ENCODE measurements at places on chromosomes 7 and 10.
A peak's percentile ranks its signal among the peaks of the same experiment; 100 is the strongest.

DNA sequence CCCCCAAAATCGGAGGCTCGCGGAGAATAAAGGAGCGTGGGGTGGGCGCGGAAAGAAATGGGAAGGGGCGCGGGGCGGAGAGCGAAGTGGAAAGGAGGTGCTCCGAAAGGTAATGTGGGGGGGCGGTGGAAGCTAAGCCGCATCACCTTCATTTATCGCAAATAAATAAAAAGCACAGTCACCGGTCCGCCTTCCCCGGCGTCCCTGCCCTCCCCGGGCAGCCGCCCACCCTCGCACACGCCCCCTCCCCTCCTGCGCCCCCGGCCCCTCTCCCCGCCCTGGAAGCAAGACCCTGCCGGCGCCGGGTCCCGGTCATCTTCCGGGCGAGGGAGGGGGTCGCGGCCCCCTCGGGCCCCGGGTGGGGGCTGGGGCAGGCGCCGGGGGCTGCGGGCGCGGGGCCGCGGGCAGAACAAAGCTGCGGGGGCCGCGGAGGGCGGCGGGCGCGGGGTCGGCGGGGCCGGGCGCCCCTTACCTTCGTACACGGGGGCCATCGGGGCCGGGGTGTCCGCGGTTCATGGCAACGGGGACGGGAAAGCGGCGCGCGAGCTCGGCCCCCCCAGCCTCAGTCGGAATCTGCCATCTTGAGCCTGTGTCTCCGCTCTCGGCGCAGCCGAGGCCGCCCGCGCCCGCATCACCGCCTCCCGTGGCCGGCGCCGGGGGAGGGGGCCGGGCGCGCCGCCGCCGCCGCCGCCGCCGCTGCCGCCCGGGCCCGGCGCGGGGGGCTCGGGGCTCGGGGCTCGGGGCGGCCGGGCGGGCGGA lies 486 bp downstream of the HIPK2 start:
- no peak for DNase-seq

DNA sequence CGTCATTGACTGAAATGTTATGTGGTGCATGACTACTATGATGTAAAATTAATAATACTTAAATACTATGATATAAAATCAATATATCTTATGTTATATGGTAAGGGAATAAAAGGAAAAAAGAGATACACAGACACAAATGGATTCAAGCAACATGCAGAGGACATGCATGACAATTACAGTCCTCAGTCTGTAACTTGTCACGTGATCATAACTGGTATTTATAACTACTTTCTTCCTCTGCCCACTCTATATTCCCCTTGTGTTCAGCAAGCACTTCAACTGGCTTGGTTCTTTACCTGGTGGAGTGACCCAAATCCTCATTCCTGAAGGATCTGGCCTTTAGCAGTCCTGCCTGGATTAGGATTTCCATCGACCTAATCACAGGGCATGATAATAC lies 104.4 kb upstream of the FAM180A start:
- DNase-seq = no peak

DNA sequence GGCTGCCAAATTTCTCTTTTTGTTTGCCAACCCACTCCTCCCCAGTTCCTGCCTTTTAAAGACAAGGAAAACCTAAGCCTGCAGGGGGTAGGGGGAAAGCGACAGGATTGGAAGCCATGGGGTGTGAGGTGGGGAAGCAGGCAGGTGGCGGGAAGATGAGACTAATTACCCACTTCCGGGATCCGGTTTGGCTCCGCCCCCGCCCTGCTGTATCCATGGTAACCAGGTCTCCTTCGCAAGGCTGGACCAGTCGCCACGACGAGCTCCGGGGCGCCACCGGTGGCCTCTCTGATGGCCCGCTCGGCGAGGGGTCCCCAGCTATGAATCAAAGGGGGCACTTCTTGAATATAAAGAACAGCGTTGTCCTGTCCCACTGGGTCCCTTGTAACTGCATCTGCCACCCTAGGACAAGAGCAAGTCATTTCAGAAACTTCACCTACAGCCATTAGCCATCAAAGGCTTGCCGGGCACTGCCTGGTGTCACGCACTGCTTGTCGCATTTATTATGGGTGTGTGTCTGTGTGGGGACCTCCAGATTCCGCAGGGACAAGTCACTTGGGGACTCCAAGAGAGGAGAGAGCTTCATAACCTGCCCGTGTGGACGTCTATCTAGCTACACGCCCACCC lies 55.4 kb upstream of the LMTK2 start:
- DNase-seq = peak; percentile 31

- no peak for DNase-seq
Measured at GRCh38 chr7:144907577-144907976, 71.7 kb upstream of the TPK1 start.

- no peak for DNase-seq
Measured at GRCh38 chr10:14173706-14174594, 156.8 kb downstream of the FRMD4A start.

DNA sequence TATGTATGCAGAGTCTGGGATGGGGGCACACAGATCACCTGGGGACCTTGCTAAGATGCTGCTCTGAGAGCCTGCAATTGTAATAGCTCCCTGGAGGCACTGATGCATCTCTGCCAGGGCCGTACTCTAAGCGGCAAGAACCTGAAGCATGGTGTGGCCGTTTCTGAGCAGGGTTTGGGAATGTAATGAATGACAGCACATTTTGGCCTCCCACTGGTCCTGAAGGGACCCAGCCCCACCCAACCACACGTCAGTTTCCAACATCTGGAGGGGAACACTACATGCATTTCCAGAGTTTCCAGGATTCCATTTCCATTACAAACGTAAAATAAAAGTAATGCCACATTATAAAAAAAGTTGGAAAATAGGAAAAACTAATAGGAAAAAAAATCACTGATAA lies 14.0 kb downstream of the ZCCHC24 start:
- DNase-seq = no peak

DNA sequence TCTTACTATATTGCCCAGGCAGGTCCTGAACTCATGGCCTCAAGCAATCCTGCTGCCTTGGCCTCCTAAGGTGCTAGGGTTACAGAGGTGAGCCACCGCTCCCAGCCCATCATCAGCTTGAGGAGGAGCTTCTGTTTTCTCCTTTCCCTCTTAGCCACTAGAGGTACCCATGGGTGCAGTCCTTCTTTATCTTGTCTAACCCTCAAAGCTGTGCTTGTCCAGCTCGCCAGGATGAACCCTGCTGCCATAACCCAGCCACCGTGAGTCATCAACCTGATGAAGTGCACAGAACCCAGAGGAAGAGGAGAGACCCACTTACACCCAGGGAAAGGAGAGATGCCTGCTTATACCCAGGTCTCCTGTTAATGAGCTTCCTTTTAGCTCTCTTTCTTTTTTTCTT lies 133.4 kb downstream of the CUL2 start:
- no peak for DNase-seq

- no peak for DNase-seq
Measured at GRCh38 chr10:4062072-4062471, 277.1 kb upstream of the KLF6 start.

All from activated T-cell treated with anti-CD3 and anti-CD28 coated beads for 4 hours (primary cell).